ENCODE measurements at places on chromosomes 5 and 9.

GRCh38 chr9:5920860-5921328, 30.2 kb downstream of the MLANA start:
- DNase-seq = no peak

DNA sequence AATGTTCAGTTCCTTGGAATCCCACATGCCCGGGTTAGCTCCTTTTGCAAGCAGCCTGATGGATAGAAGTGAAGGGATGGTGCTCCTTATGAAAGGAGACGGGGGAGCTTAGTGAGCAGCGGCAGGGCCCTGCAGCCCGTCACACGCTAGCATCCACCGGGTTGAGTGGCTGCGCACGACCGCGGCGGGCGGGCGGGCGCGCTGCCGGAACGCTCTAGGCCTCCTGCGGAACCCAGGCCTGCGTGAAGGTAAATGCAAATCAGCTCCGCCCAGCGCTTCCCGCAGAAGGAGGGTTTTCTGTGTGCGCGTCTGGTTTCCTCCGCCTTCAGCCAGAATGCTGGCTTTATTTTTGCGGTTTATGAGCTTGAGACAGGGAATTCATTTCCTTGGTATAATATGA, 19.8 kb downstream of the IL12B start:
- peak; percentile 42 for DNase-seq

DNA sequence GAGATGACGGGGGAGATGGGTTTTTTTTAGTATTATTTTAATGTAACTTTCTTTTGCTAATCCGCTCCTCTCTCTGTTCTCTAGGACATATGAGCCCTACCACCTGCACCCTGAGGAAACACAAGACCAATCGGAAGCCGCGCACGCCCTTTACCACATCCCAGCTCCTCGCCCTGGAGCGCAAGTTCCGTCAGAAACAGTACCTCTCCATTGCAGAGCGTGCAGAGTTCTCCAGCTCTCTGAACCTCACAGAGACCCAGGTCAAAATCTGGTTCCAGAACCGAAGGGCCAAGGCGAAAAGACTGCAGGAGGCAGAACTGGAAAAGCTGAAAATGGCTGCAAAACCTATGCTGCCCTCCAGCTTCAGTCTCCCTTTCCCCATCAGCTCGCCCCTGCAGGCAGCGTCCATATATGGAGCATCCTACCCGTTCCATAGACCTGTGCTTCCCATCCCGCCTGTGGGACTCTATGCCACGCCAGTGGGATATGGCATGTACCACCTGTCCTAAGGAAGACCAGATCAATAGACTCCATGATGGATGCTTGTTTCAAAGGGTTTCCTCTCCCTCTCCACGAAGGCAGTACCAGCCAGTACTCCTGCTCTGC, 4.8 kb downstream of the MSX2 start:
- no peak for DNase-seq

- no peak for DNase-seq
Observed at GRCh38 chr9:95366731-95367325, 49.3 kb upstream of the FANCC start.

DNA sequence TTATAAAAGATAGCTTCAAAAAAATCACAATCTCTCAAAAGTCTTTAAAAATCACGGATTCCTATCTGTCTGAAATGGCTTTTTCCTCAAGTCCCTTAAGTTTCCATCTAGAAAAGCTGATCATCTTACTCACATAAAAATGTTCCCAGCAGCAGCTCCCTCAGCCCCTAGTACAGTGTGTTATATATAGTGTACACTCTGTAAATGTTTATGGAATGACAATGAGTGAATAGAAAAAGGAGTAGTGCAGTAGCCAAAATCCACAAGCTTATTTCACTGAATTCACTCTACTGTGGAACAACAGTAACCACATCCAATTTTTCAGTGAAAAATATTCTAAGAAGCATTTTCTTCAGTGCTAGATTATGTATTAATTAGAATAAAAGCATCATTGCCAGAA, 609.4 kb downstream of the DTWD2 start:
- no peak for DNase-seq

GRCh38 chr5:38265546-38266179, 7.3 kb downstream of the EGFLAM start:
- DNase-seq = peak; percentile 32

DNA sequence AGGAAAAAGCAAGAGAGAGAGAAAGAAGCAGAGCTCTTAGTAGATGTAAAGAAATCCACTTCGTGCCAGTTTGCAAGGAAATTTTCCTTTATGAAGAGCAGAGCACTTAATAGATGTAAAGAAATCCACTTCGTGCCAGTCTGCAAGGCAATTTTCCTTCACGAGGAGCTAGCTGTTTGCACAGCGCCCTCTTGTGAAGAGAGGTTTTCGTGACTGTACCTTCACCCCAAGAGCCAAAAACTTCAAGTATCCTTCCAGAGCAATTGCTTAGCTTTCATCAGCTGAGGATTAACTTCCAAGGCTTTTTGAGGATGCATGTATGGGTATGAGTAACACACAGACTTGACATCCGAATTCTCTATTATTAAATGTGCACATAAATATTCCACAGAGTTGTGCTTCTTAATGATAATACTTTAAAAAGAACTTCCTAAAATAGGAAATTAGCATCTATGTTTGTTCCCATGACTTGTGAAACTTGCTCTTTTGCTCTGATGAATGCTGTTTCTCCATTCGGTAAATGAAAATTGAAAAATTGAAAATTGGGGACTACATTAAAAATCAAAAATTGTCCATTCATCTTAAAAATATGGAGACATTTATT, 525.6 kb downstream of the PDE4D start:
- DNase-seq = peak; percentile 38

GRCh38 chr9:69885931-69886330, 65.3 kb downstream of the CFAP95 start:
- DNase-seq = no peak

DNA sequence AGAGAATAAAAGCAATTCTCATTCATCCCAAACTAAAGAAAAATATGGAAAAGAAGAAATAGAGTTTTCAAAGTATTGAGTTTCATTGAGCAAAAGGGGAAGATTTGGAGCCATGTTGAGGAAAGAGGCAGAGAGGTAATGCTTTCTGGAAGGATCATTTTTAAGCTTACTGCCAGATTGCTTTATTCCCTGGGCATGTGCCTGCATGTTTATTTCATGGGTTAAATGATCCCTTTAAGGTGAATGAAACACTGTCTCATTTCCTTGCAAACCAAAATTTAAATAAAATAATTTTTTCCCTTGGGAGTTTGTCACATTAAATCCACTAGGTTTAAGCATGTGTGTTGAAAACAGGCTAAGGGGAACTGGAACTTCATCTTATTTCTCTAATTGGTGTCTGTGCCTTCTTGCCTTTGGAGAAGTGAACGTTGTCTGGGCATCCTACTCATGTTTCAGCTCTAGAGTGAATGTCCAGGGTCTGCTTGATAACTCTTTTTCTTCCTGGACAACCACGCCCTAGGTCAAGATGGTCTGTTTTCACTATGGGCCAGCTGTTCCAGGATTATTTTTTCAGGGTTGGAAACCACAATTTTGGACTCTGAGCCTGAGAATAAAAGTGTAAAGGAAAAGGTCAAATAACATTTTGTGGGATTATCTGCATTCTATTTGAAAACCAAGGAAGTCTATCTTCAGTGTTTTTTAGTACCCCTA, 114.1 kb upstream of the ELL2 start:
- DNase-seq = no peak

- DNase-seq = no peak
Observed at GRCh38 chr5:53366245-53366644, 114.2 kb upstream of the FST start.

DNA sequence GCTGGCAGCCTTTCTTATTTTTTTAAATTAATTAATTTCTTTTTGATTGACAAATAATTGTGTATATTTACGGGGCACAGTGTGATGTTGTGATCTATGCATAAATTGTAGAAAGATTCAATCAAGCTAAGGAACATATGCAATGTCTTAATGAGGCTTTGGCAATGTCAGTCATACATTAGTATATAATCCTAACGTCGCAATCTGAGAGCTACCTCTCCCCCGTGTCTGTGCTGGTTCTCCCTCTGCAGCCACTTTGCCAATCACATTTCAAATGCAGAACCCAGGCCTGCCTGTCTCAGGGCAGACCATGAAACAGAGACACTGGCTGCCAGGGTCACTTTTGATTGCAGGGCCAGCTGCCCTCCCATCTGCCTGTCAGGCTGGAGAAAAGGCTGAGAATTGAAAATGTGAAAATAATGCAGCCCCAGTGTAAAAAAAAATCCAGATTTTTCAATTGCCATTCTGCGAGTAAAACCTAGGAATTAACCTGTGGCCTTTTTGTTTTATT, 56.3 kb downstream of the SLC24A2 start:
- no peak for DNase-seq

DNA sequence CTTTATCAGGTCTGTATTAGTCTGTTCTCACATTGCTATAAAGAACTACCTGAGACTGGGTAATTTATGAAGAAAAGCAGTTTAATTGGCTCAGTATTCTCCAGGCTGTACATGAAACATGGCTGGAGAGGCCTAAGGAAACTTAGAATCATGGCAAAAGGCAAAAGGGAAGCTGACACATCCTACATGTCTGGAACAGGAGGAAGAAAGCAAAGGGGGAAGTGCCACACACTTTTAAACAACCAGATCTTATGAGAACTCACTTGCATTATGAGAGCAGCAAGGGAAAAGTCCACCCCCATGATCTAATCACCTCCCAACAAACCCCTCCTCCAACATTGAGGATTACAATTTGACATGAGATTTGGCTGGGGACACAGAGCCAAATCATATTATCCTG, 132.1 kb downstream of the PCSK1 start:
- no peak for DNase-seq

GRCh38 chr9:34190996-34191892, 12.4 kb downstream of the UBAP1 start:
- DNase-seq = no peak

GRCh38 chr5:111806156-111806555, 49.2 kb upstream of the NREP start:
- DNase-seq = no peak

- no peak for DNase-seq
Observed at GRCh38 chr5:111748304-111748763, 8.7 kb downstream of the NREP start.

- DNase-seq = peak; percentile 88
Observed at GRCh38 chr9:126704892-126705766, 91.4 kb downstream of the LMX1B start.

GRCh38 chr5:116358911-116359418, 215.7 kb downstream of the SEMA6A start:
- no peak for DNase-seq

Measured in activated naive CD4-positive, alpha-beta T cell treated with anti-CD3 and anti-CD28 coated beads, Interleukin-2, amount 50 U/mL, for 16 hours (primary cell).